NCI-H1417 treated with DMSO at 0.1 percent for 48 hours (cell line): ENCODE measurements at places on chromosomes 5 and 9.

- DNase-seq: no peak
These were observed at the start of gene ARL10 for GRCh38 chr5:176365351-176366231. ARL10 (plus strand) TSS chr5:176365487; CDS start chr5:176365564, 77 bp downstream.

DNA sequence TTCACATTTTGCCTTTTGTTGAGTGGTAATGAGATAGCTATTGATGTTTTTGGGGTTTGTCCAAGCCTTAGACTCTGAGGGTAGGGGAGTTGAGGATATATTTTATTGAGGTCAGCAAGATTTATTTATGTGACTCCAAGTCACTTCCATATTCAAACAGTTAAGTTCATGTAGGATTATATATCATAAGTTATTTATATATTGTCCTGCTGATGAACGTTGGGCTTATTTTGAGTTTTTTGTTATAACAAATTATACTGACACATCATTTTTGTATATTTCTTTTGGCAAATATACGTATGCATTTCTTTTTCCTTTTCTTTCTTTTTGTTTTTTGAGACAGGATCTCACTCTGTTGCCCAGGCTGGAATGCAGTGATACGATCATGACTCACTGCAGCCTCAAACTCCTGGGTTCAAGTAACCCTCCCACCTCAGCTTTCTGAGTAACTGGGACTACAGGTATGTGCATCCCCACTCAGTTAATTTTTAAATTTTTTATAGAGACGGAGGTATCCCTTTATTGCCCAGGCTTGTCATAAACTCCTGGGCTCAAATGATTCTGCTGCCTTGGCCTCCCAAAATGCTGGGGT is 23.5 kb upstream of the IL12B start:
- no peak for DNase-seq

DNA sequence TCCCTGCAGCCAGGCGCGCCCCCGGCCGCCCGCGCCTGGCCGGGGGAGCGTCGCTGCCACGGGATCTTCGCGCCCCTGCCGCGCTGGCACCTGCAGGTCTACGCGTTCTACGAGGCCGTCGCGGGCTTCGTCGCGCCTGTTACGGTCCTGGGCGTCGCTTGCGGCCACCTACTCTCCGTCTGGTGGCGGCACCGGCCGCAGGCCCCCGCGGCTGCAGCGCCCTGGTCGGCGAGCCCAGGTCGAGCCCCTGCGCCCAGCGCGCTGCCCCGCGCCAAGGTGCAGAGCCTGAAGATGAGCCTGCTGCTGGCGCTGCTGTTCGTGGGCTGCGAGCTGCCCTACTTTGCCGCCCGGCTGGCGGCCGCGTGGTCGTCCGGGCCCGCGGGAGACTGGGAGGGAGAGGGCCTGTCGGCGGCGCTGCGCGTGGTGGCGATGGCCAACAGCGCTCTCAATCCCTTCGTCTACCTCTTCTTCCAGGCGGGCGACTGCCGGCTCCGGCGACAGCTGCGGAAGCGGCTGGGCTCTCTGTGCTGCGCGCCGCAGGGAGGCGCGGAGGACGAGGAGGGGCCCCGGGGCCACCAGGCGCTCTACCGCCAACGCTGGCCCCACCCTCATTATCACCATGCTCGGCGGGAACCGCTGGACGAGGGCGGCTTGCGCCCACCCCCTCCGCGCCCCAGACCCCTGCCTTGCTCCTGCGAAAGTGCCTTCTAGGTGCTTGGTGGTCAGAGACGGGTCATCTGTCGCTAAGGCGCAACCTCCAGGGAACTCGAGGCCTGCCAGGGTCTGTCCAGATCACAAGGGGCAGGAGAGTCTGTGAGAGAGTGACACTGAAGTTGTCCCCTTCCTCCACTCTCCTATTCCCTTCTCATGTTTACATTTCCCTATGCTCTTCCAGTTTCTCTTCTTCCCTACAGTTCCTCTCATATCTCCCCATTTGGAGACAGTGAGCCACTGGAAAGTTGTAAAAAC is 1.3 kb downstream of the GPR150 start:
- no peak for DNase-seq

- DNase-seq: no peak
These were observed 44.5 kb downstream of the ERCC6L2 start for GRCh38 chr9:95920017-95920416.

DNA sequence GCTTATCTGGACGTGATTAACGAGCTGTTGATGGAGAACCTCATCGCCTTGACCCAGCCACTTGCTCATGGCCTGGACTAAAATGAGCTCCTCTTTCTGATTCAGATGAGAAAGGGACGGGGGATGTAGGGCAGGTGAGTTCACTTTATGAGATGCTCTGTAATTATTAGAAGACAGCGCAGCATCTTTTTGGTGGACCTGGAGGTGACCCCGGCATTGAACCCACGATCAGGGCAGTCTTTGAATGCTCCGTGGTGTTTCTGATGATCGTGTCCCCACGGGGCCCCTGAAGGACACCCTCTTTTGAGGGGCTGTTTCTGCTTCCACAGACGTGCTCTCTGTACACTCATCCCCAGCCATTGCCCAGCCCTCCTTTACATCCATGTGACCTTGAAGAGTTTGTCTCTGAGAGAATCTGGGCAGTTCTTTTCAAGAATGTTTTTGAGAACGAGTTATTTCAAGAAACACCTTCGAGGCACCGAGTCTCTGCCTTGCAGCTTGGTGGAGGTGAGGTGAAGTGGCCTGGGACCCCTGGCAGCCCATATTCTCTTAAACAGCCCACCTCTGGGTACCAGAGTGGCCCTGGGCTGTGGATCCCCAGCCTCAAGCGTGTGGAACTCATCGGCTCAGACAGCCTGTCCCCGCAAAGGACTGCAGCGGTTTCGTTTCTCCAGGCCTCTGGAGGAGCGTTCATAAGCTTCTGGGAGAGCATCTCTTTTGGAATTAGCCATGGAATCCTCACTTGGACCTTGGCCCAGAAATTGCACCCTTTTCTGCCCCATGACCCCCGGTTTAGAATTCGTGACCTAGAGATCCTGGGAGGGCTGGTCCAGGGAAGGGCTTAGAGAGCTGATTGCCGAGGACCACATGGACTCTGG is 50.3 kb downstream of the COL5A1 start:
- DNase-seq: no peak

GRCh38 chr5:30450153-30450552 is 743.3 kb upstream of the CDH6 start:
- no peak for DNase-seq

- DNase-seq: no peak
These were observed 1838.7 kb upstream of the CDH9 start for GRCh38 chr5:28877050-28877449.

DNA sequence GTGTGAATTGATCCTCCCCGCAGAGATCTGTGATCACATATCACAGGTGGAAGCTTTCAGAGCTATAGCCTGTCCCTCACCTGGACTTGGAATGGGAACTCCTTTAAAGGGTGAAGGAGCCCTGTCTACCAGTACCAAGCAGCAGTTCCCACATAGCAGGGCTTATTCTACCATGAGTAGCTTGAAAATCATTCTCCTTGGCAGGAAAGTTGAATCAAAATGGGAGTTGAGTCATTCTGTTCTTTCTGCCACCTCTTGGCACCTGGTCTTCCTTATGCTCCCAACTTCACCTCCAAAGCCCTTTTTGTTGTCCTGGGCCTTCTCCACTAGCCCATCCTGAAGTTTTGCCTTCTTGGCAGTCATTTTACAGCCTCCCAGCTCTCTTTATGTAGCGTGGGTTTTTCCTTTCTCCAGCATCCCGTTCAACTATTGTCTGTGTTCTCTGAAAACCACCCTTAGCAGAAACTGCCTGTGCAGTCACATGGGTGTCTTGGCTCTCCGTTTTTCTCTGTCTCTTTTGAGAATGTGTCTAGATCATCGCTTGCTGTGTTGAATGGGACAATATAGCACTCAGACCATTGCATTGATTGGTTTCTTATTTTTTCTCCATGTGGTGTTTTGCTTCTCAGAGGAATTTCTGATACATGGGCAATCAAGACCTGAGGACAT is 222.2 kb downstream of the AOPEP start:
- DNase-seq: no peak

GRCh38 chr5:173699966-173700365 is 83.5 kb upstream of the BOD1 start:
- DNase-seq: no peak

GRCh38 chr5:172322028-172322965 is 38.7 kb upstream of the UBTD2 start:
- no peak for DNase-seq

DNA sequence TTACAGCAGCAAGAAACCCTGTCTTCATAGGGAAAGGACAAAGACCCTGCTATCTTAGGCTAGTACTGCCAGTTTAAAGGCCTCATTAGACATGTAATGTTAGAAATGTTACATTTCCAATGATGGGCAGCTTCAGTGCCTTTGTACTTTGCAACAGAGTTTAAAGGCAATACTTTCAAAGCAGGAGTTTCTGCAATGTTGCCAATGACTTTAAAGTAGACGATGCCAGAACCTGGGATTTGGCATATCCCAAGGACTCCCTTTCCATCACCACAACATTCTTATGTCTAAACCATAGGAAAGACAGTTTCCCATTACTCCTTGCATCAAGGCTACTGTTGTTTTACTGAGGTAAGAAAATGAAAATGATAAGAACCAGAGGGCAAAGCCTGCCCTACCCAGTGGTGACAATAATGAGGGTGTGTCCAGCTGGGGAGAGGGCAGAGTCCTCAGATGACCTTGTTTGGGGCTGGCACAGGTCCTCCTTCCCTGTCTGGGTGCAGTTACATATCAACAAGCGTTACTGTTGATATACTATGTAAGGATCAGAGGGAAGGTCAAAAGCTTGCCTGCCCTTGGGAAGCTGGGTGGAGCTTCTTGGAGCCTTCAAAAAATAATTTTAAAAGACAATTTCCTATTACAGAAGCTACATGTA is 27.5 kb upstream of the MLANA start:
- no peak for DNase-seq

GRCh38 chr9:5892456-5893133 is 1.9 kb downstream of the MLANA start:
- DNase-seq: no peak

DNA sequence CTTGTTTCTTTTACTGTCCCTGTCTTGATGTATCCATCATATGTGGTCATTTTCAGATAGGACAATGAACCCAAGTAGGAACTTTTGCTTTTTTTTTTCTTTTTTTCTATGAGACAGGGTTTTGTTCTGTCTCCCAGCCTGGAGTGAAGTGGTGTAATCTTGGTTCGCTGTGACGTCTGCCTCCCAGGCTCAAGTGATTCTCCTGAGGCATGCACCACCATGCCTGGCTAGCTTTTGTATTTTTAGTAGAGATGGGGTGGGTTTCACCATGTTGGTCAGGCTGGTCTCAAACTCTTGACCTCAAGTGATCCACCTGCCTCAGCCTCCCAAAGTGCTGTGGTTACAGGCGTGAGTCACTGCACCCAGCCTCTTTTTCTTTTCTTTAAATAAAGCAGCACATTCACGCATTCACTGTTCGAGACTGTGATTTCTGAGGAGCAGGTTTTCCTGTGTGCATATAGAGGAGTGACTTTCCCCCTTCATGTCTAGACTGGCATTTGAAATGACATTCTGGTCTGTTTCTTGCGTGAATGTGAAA is 448.5 kb downstream of the KDM4C start:
- DNase-seq: no peak
